ENCODE measurements at places on chromosomes 2 and 18.
A peak's percentile ranks its signal among the peaks of the same experiment; 100 is the strongest.

- H3K4me3 ChIP-seq: no peak overlapping the region
- DNase-seq: no peak
- H3K4me1 ChIP-seq: peaks cover 5% of the 10 kb centered on the region
- H3K36me3 ChIP-seq: no peaks in the 10 kb centered on the region
- no peaks in the 10 kb centered on the region for H3K27me3 ChIP-seq
Observed at GRCh38 chr2:158477202-158477601, 20.4 kb downstream of the PKP4 start.

- H3K27me3 ChIP-seq: no peaks in the 10 kb centered on the region
- H3K4me1 ChIP-seq: peaks cover 3% of the 10 kb centered on the region
- H3K36me3 ChIP-seq: no peaks in the 10 kb centered on the region
- DNase-seq: no peak
- H3K4me3 ChIP-seq: no peak overlapping the region
- no peak overlapping the region for H3K27ac ChIP-seq
Observed at GRCh38 chr2:40283111-40283909, 168.6 kb downstream of the SLC8A1 start.

- no peaks in the 10 kb centered on the region for H3K4me1 ChIP-seq
- peak; percentile 54 for DNase-seq
- H3K27ac ChIP-seq: peak overlapping the region; percentile 39
- no peaks in the 10 kb centered on the region for H3K36me3 ChIP-seq
- H3K27me3 ChIP-seq: no peaks in the 10 kb centered on the region
Observed at GRCh38 chr2:86747711-86748639, 27.9 kb downstream of the RMND5A start.

DNA sequence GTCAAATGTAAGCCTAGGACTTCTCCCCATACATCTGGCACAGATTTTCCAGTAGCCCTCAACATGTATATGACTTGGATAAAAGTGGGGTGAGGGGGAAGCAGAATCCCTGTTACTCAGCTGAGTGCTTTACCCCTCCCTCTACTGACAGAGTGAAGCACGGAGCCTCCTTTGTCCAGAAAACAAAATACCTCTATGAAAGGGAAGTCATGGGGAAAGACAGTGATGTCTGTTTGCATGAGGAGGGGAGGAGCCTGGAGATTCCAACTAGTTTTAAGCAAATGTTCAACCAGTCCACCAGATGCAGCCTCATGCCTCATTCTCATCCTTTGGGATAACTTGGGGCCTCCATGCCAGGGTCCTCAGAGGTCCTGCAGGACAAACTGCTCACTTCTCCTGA, 203.9 kb downstream of the SMAD2 start:
- H3K36me3 ChIP-seq: no peaks in the 10 kb centered on the region
- H3K4me1 ChIP-seq: no peaks in the 10 kb centered on the region
- H3K4me3 ChIP-seq: no peak overlapping the region
- H3K27me3 ChIP-seq: no peaks in the 10 kb centered on the region
- DNase-seq: no peak
- no peak overlapping the region for H3K27ac ChIP-seq

- no peak overlapping the region for H3K4me3 ChIP-seq
- H3K27me3 ChIP-seq: no peaks in the 10 kb centered on the region
- H3K27ac ChIP-seq: no peak overlapping the region
- no peak for DNase-seq
- H3K36me3 ChIP-seq: no peaks in the 10 kb centered on the region
Observed at GRCh38 chr2:233240897-233241296, 10.6 kb upstream of the ATG16L1 start.

DNA sequence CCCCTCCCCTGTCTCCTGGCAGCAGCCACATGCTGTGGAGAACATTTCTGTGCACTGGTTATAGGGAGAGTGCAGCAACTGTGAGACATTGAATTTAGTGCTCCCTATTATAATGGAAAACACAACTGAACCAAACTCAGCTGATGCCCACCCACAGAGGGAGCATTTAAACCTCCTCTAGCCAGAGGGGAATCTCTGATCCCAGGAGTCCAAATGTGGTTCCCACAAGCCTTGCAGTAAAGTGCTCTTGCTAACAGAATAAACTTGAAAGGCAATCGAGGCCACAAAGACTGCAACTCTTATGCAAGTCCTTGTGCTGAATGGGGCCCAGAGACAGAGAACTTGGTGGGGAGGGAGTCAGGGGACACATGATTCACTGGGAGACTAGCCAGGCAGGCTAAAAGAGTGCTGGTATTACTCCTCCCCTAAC, 638.8 kb upstream of the VRK2 start:
- no peaks in the 10 kb centered on the region for H3K36me3 ChIP-seq
- H3K4me3 ChIP-seq: no peak overlapping the region
- no peak for DNase-seq
- H3K27ac ChIP-seq: no peak overlapping the region
- no peaks in the 10 kb centered on the region for H3K27me3 ChIP-seq

GRCh38 chr2:98868548-98869271, 67.3 kb downstream of the CRACDL start:
- no peak overlapping the region for H3K27ac ChIP-seq
- H3K4me1 ChIP-seq: peaks cover 6% of the 10 kb centered on the region
- H3K27me3 ChIP-seq: no peaks in the 10 kb centered on the region
- H3K4me3 ChIP-seq: no peak overlapping the region
- H3K36me3 ChIP-seq: no peaks in the 10 kb centered on the region

- H3K27ac ChIP-seq: no peak overlapping the region
- H3K27me3 ChIP-seq: no peaks in the 10 kb centered on the region
- no peaks in the 10 kb centered on the region for H3K4me1 ChIP-seq
- no peak overlapping the region for H3K4me3 ChIP-seq
Observed at GRCh38 chr2:216299588-216299987, 72.7 kb downstream of the MARCHF4 start.
